ENCODE measurements at places on chromosomes 6 and 20. TPM values are rescaled to one million over a fixed set of nuclear protein-coding genes. Genes with fewer than 3 reads are reported as not detected.

The ACTL10 gene
- total RNA-seq, result 2.6 TPM

The TRIM40 gene
- total RNA-seq, result not detected

The STXBP5 gene
- 22.7 TPM for total RNA-seq

DNA sequence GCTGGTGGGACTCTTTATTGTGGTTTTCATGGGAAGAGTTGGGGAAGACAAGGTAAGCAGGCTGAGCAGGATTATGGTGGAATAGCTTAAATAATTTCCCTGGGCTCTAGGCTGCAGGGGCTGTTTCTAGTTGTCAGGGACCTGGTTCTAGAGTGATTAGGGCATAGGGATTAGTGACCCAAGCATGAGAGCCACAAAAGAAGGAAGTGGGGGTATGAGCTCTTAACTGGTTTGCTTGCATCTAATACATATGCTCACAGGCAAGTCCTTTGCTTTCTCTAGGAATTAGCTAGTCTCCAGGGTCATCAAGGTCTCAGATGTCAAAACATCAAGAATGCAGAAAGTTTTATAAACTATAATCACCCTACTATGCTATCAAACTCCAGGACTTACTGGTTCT is 67.5 kb upstream of the NRN1 start:
- DNase-seq, result no peak

DNA sequence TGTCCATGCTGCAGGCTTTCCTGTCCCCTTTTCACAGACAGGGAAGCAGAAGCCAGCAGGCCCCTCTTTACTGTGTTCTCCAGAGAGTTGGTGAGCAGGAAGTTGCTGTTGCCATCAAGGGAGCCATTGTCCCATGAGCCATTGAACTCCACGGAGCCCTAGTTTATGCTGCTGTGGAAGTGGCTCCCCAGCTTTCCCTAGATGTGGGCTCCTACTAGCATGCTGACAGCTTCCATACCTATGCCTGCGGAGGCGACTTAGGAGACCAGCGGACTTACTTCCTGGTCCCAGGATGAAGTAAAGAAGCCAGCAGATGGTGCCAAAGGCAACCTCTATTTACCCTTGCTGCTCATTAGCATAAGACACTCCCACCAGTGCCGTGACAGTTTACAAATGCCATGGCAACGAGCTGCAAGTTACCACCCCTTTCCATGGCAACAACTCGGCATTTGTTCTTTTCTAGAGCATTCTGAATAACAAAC is 30.8 kb upstream of the FKBP1A start:
- no peak for DNase-seq

DNA sequence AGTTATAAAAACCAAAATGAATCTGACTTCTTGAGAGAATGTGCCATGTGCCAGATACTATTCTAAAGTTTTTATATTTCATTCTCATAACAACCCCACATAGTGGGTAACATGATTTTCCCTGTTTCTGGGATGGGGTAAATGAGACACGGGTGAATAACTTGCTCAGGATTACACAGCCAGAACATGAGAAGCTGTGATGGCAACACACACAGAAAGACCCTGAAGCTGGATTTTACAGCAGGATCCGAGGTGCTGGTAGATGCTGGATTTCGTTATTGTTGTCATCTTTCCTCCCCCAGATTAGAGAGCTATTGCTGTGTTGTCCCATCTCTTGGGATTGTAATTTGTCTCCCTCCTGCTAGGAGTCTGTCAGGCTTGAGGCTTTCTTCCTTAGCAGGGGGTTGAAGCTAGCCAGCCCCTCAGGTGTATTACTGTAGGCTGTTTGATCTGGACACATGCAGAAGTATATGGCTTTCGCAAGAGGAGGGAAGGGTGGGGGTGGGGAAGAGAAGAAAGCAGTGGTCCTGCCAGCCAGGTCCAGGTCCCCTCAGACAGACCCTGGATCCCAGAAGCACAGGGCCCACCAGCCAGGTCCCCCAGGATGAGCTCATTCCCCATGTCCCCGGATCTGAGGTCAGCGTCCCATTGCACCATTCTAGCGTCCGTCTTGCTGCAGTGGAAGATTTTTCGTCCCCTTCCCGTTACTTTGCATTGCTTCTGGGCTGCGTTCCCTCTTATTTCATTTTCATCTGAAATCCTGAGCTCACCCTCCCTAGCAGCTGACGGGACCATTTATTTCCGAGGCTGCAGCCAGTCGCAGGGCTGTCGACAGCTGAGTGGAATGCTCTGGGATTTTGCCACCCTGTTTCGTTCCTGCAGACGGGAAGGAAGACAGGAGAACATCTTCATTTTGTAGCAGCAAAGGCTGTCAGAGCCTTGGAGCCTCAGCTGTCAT is 7.3 kb upstream of the KCNG1 start:
- DNase-seq, result no peak

- DNase-seq, result no peak
Observed at GRCh38 chr20:53492212-53492611, 101.4 kb downstream of the ZNF217 start.

- no peak for DNase-seq
Observed at GRCh38 chr20:4441871-4442270, 279.8 kb upstream of the PRND start.

- DNase-seq, result no peak
Observed at GRCh38 chr20:10537850-10538480, 102.9 kb downstream of the SLX4IP start.
